ENCODE measurements at places on chromosomes 3 and 15.

DNA sequence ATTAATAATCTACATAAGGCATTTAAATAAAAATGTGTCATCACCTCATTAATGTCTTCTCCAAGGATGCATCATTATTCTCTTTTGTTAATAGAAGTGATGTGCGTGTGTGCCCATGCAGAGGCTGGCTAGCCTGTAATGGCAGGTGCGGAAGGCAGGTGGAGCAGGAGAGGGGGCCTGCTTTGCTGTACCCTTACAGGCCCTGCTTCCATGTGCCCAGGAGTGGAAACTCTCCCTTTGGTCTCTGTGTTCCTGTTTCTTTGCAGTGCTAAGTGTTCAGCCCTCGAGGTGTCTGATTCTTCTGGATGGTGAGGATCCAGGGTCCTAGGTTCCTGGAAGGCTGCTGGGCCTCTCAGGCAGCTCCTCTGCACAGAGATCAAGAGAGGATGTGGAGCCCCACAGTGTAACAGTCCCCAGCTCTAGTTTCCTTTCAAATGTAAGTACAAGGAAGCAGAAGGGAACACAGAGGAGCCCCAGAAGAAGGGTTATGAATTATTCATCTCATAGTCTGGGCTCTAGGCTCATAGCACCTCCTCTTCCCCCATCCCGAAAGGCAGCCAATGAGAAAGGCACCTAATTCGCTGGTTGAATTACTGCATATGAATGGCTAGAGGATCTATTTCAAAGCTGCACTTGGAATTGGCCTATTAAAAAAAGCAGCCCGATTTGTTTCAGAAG lies 39.2 kb upstream of the AGBL1 start:
- DNase-seq = peak; percentile 6

DNA sequence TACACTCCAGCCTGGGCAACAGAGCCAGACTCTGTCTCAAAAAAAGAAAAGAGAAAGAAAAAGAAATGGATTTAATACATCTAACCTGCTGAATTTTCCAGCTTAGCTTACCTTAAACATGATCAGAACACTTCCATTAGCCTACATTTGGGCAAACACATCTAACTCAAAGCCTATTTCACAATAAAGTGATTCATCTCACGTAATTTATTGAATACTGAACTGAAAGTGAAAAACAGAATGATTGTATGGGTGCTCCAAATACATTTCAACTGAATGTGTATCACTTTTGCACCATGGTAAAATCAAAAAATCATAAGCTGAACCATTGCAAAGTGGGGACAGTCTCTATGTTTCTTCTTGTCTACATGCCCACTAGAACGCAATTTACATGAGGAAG lies 9.0 kb downstream of the PIK3R4 start:
- no peak for DNase-seq

- no peak for DNase-seq
These were observed 268.4 kb upstream of the ATP11B start for GRCh38 chr3:182524711-182525401.

- DNase-seq = no peak
These were observed 9.9 kb downstream of the FOXL2 start for GRCh38 chr3:138936741-138937689.

- DNase-seq = no peak
These were observed 123.3 kb upstream of the CTNNB1 start for GRCh38 chr3:41075975-41076374.

DNA sequence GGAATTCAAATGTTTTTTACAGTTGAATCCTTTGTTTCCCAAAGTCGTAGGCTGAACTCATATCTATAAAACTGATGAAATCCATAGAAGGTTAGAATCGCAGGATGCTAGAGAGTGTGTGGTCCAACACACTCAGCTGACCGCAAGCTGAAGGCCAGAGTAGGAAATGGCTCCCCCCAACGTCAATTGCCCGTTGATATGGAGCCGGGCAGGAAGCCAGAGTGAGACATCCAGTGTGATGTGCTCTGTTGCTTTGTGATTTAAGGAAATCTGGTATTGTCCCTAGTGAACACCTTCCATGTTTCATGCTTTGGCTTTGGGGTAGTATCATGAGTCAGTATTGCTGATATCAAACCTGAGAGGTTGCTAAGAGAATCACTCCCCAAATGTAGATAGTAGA lies 5.8 kb upstream of the MEX3B start:
- DNase-seq = no peak

- no peak for DNase-seq
These were observed 29.1 kb downstream of the GPR15 start for GRCh38 chr3:98560911-98561310.

DNA sequence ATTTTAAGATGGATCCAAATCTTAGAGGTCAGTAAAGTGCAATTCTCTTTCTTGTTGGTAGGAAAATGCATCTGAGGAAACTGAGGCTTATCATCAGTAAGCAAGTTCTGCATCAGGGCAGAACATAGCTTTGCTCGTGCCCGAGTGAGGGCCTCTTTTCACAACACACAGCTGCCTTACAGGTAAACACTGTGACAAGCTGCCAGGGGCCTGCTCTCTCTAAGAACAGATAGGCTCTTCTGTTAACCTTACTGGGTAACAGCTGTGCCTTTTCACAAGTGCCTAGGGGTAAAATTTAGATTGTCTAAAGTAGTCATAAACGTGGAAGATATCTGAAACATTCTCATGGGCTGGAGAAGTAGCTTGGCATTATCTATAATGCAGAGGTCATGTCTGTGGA lies 118.1 kb downstream of the C3orf38 start:
- DNase-seq = no peak

Measured in cerebellum (tissue), 4 donors.